WERI-Rb-1 (cell line): ENCODE measurements at places on chromosomes 12 and 14.

DNA sequence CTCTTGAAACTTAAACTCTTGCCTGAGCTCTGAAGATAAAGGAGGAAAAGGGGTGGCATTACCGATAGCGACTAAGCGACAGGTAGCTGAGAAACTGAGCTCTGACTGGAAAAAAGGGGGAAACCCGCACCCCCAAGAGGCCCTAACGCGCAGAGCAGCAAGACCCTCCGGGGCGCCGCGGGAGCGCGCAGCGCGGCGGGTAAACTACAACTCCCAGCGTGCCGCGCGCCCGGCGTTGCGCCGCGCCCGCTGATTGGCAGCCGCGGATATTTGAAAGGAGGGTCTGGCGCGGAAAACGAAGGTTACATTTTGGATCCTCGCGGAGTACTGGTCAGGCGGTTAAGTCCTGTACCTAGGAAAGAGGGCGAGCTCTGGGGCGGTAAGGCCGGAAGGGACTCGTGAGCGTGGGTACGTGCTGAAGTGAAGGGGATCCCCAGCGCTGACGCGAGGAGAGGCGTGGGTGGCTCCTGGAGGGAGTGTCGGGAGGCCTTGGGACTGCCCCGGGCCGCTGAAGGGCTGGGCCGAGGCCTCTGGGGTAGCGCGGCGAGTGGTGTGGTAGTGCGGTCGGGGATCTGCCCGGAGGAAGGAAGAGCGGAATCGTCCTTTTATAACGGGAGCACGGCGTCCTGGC, at the start of gene ESPL1:
Gene ESPL1, plus strand, starts transcription at position 301 of the 631 bp plus-strand sequence. CDS start 468 bp downstream, outside the sequence.
- peak; percentile 81 for DNase-seq

DNA sequence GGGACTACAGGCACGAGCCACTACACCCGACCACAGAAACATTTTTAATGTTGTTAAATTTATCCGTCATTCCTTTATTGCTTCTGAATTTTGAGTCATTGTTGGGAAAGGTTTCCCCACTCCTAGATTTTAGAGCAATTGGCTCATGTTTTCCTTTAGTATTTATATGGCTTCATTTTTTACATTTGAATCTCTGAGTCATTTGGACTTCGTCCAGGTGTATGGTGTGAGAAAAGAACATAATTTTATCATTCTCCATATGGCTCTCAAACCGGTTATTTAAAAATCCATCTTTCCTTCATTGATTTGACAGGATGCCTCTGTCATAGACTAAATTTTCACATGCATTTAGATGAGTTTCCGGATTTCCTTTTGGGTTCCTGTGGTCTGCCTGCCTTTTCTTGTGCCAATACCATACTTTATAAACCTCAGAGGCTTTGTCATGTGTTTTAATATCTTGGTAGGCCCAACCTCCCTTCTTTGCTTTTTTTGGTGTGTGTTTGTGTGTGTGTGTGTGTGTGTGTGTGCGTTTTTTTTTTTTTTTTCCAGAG, 30.9 kb downstream of the LRTM2 start:
- DNase-seq, result no peak

- no peak for DNase-seq
These were observed 19.9 kb downstream of the PTGER2 start for GRCh38 chr14:52333823-52334657.

DNA sequence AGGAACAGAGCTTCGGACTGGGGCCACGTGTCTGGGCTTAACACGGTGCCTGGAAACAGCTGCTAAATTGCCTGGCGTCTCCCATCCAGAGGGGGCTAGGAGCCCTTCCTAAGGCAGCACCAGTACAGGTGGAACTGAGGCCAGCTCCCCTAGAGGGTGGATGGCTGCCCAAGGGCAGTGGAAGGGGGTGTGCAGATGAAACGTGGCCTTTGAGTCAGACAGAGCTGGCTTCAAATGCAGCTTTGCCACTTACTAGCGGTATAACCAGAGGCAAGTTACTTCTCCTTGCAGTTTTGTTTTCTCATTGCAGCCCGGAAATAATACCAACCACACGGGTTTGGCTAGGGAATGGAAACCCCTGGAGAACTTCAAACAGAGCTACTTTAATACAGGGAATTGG, 59.3 kb upstream of the SLC24A4 start:
- DNase-seq, result no peak

GRCh38 chr12:107127482-107128430, 34.4 kb upstream of the CRY1 start:
- peak; percentile 44 for DNase-seq
